Regular cardiac myocyte (primary cell): ENCODE measurements at places on chromosomes 11 and 22. TPM values are rescaled to one million over a fixed set of nuclear protein-coding genes. Genes with fewer than 3 reads are reported as not detected.

Gene RBMXL2
- total RNA-seq = under 0.01 TPM in 1 of 2 replicates, not detected in the other

Gene ANGPTL5
- total RNA-seq = under 0.01 and 0.28 TPM in 2 replicates

Gene LSP1
- total RNA-seq = 0.85 and 1.3 TPM in 2 replicates

Gene RFPL1
- total RNA-seq = not detected in 2 replicates

Gene CABP4
- 0.28 and 0.38 TPM in 2 replicates for total RNA-seq

Gene CDC42BPG
- total RNA-seq = 0.19 and 1.1 TPM in 2 replicates

Gene MFNG
- 0.28 and 0.58 TPM in 2 replicates for total RNA-seq

Gene GSTT2B
- 0.85 and 4.2 TPM in 2 replicates for total RNA-seq

Gene XKR3
- total RNA-seq = not detected in 2 replicates

Gene ELMOD1
- 1.7 and 2.8 TPM in 2 replicates for total RNA-seq

Gene OR52E8
- not detected in 2 replicates for total RNA-seq

Gene SLC5A1
- not detected in 2 replicates for total RNA-seq

Gene OPCML
- total RNA-seq = 0.38 and 3.4 TPM in 2 replicates

Gene KCNJ4
- not detected in 2 replicates for total RNA-seq

Gene OR8G5
- total RNA-seq = not detected in 2 replicates

Gene SLC22A6
- total RNA-seq = not detected in 2 replicates

Gene ZBTB16
- under 0.01 TPM in 1 of 2 replicates, not detected in the other for total RNA-seq

Gene CATSPERZ
- 0.28 TPM in 1 of 2 replicates, not detected in the other for total RNA-seq

Gene PHOX2A
- not detected in 2 replicates for total RNA-seq

Gene TSSK2
- not detected in 2 replicates for total RNA-seq

Gene MICAL2
- total RNA-seq = 504 and 757 TPM in 2 replicates

Gene MRPL49
- total RNA-seq = 52.9 and 54.7 TPM in 2 replicates

Gene MS4A6A
- not detected in 2 replicates for total RNA-seq

Gene IL17REL
- total RNA-seq = not detected in 2 replicates

Gene AQP11
- total RNA-seq = 1.2 and 2.3 TPM in 2 replicates

Gene SPI1
- not detected in 2 replicates for total RNA-seq

Gene ZNF280A
- under 0.01 and 0.28 TPM in 2 replicates for total RNA-seq

Gene KCNK4
- total RNA-seq = not detected in 2 replicates

Gene OR51I1
- total RNA-seq = 0.28 TPM in 1 of 2 replicates, not detected in the other
